ENCODE measurements at places on chromosomes 7 and 10.

DNA sequence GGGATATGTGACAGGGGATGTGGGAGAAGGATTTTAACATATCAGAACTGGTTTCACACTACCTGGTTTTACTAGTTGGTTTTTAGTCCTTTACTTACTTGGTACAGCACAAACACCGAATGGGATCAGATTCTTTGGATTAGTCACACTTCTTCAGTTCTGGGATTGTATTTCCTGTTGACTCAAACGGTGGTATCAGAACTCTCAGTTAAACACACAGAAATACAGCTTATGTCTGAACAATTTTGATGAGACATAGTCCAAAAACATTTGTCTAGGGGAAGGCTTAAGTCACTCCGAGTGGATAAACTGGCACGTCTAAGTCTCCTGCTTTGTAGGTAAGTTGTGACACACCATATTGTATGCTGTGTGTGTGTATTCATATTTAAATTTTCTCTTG is 480.5 kb downstream of the PHTF2 start:
- DNase-seq = no peak

- no peak for DNase-seq
These were observed 83.4 kb upstream of the SAMD8 start for GRCh38 chr10:75028049-75028448.

DNA sequence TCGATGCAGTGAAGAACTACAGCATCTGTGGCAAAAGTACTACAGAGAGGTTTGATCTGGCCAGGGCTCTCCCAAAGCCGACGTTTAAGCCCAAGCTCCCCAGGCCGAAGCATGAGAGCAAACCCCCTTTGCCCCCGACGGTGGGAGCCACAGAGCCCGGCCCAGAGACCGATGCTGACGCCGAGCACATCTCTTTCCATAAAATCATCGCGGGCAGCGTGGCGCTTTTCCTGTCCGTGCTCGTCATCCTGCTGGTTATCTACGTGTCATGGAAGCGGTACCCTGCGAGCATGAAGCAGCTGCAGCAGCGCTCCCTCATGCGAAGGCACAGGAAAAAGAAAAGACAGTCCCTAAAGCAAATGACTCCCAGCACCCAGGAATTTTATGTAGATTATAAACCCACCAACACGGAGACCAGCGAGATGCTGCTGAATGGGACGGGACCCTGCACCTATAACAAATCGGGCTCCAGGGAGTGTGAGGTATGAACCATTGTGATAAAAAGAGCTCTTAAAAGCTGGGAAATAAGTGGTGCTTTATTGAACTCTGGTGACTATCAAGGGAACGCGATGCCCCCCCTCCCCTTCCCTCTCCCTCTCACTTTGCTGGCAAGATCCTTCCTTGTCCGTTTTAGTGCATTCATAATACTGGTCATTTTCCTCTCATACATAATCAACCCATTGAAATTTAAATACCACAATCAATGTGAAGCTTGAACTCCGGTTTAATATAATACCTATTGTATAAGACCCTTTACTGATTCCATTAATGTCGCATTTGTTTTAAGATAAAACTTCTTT is 2.3 kb downstream of the LRRTM3 start:
- no peak for DNase-seq

GRCh38 chr7:36814311-36814710 is 90.0 kb upstream of the AOAH start:
- DNase-seq = no peak

- no peak for DNase-seq
These were observed 53.9 kb upstream of the CREB5 start for GRCh38 chr7:28358423-28358868.

DNA sequence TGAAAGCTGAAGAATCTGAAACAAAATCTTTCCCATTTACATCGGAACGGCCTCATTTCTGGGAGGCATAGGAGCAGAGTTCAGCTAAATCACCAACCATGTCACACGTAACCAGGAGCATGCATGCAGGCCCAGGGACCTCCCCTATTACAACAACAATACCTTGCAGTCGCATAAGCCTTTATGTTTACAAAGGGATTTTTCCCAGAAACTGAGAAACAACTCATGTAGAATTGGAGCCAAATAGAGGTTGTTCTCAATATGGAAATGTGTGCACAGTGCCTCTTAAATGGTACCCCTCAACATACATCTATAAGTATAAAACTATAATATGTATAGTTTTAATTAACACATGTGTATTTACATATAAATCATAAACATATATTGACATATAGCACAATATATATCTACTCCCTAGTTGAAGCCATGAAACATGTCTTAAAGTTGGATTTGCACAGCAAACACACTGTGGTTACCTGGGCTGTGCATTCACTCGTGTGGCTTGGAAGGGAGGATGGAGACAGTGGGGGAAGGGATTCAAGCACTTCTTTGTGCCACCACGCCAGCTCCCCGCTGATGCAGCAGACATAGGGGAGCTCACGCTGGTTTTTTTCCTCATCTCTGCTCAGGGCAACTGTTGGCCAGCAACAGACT is 35.0 kb upstream of the DGKI start:
- DNase-seq = no peak

DNA sequence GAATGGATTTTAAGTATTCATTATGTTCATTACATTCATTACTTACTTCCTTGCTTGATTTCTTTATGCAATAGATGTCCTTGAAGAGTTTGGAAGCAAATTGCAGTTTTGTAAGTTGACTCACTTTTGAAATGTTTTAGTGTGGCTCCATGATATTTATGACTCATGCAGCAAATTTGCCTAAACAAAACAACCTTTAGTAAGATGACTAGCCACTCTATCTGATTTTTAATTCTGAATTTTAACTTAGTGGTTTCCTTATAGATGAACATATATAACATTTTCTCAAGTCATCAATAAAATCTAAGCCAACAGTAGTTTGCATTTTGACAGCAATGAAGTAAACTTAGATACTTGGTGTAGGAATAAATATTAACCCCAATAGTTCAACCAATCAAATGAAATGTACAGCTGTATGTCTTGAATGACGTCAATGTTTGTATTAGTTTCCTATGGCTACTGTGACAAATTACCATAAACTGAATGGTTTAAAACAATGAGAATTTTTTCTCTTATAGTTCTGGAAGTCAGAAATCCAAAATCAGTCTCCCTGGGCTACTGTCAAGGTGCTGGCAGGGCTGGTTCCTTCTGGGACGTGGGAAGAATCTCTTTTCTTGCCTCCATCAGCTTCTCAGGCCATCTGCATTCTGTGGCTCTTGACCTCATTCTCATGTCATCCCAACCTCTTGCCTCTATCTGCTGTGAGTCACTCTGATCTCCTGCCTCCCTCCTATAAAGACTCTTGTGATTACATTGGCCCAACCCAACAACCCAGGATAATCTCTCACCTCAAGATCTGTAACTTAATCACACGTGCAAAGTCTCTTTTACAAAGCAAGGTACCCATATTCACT is 73.4 kb downstream of the AHR start:
- no peak for DNase-seq

DNA sequence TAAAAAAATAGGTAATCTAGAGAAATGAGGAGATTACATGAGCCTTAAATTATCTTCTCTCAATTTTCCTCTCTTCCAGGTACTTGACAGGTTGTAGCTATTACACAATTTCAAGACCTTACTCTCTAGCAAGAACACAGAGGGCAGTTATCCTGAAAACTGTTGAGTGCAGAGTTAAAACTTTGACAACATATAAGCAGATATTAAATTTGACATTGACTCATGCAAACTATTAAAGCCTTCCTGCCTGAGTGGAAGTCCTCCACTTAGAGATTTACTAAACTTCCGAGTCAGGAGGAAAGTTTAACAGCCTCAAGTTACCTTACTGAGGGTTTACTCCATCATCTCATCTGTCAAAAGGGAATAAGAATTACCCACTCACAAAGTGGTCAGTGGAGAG is 73.5 kb upstream of the ARID5B start:
- DNase-seq = no peak

- no peak for DNase-seq
These were observed 171.6 kb upstream of the MKI67 start for GRCh38 chr10:128297709-128298378.

- no peak for DNase-seq
These were observed 244.9 kb downstream of the MAD1L1 start for GRCh38 chr7:1987591-1988532.

DNA sequence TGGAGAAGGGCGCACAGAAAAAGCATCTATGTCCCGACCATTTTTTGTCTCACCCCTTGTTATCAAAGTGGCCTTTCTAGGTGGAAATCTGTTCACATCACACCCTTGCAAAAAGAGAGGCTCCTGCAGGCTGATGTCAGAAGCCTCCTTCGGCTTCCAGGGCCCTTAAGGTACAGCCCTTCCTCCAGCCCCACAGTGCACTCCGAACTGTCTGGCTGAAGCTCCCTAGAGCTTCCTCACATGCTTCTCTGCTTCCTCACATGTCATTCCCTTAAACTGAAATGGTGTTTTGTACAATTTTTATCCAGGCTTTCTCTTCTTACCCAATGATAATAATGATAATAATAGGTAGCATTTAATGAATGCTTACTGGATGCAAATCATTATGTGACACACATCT is 210.3 kb downstream of the INHBA start:
- no peak for DNase-seq

DNA sequence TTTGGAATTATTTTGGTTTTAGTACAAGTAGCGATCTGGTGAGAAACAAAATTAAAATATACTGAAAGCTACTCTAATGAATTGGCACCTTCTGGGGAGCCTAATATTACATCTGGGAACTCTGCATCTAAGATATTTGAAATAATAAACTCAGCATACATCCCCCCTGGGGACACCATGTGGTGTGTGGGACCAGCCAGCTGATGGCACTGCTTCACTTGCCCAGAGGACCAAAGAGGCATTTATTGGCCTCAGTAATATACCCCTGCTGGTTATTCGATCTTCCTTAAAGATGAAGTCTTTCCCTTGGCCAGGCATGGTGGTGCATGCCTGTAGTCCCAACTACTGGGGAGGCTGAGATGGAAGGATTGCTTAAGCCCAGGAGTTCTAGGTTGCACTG is 195.1 kb upstream of the AUTS2 start:
- DNase-seq = no peak

- DNase-seq = no peak
These were observed 111.9 kb upstream of the RHEB start for GRCh38 chr7:151631570-151631952.
